ENCODE measurements at places on chromosomes 13 and 19.

DNA sequence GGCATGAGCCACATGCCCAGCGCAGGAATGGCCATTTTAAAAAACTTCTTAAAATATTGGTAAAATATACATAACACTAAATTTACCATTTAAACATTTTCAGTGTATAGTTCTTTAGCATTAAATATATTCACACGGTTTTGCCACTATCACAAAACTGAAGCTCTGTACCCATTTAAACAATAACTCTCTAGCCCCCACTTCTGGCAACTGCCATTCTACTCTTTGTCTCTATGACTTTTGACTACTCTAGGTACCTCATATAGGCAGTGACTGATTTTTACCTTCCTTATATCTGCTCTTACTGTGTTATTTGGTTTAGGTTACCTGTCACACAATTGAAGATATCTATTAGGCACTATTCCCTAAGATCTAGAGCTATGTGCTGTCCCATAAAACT is 2.3 kb upstream of the KBTBD7 start:
- no peak for DNase-seq

- DNase-seq: no peak
These were observed 20.2 kb downstream of the EPSTI1 start for GRCh38 chr13:42971691-42972347.

DNA sequence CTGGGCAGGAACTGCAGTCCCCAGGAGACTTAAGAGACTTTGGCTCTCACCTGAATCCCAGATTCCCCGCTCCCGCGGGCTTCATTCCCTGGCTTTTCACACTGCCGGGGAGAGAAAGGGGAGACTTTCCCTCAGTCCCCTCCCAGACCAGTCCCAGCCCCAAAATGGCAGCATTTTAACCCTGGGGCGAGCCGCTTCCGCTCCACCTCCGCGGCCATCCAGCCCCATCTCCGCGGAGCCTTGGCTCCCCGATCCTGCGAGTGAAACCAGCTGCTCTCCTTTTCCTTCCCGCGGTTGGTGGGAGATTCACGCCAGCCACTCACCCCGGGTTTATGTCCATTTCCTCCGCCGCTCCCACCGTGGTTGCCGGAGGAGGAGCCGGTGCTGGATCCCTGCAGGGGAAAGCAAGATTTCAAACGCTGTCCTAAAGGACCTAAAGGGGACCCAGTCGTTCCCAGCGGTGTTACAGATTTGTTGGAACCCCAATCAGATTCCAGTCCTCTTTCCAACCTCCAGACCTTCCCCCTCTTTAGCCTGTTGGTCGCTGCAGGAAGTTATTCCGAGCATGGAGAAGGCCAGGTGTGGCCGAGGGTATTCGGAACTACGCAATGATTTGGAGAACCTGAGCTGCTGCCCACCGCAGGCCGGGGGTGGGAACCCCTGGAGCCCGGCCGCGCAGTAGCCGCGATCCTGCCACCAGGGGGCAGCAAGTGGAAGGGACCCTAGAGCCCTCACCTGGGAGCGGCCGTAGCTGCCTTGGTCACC is 3.4 kb downstream of the DMKN start:
- peak; percentile 77 for DNase-seq

- no peak for DNase-seq
These were observed 5.4 kb downstream of the TFDP1 start for GRCh38 chr13:113589961-113590339.

DNA sequence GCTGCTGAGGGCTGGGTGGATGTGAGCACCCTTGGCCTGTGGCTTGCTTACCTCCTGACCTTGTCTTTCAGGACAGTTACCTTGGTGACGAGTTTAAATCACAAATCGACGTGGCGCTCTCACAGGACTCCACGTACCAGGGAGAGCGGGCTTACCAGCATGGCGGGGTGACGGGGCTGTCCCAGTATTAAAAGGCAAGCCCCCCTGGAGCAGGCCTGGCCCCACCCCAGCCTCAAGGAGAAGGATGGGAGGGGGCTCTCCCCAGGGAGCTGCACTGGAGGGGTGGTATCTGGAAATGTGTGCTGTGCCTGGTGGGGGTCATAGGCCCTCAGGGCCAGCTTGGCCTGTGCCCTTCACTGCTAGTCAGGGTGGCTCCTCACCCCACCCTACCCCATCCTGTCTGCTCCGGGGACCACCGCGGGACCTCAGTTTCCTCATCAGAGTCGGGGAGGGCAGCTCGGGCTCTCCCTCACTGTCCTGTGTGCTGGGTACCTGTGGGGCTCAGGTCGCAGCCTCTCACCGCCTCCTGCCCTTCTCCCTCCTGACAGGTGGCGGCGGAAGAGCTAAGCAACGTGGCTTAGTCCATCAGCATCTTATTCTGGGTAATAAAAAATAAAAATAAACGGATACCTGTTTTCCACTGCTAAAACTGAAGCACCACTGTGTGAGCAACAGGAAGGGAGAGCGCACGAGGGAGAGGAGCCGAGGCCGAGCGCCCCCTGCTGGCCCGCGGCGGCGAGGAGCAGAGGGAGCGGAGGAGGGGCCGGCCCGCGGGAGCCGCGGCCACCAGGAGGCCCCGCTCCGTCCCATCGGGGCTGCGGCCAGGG is 29.8 kb downstream of the CERS1 start:
- DNase-seq: peak; percentile 90

GRCh38 chr19:46791944-46792343 is 3.5 kb upstream of the SLC1A5 start:
- no peak for DNase-seq

GRCh38 chr19:54147676-54148075 is 10.1 kb downstream of the CNOT3 start:
- no peak for DNase-seq

GRCh38 chr19:12166626-12167025 is 3.7 kb downstream of the ZNF136 start:
- DNase-seq: no peak

DNA sequence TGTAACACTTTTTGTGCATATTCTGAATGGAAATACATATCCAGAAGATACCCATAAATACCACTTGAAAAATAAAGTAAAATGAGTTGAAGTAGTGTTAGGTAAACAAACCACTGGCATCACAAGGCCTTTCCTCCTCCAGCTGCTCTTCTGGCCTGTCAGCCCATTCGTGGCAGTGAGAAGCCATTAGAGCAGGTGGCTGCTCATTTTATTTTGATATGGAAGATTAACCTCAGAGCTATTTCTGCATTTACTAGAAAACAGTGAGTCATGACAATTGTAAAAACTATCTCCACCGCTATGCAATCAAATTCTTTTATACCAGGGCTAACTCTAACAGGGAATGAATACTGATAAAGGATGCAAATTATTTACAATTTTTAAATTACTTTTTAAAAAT is 2898.1 kb downstream of the PCDH9 start:
- no peak for DNase-seq

DNA sequence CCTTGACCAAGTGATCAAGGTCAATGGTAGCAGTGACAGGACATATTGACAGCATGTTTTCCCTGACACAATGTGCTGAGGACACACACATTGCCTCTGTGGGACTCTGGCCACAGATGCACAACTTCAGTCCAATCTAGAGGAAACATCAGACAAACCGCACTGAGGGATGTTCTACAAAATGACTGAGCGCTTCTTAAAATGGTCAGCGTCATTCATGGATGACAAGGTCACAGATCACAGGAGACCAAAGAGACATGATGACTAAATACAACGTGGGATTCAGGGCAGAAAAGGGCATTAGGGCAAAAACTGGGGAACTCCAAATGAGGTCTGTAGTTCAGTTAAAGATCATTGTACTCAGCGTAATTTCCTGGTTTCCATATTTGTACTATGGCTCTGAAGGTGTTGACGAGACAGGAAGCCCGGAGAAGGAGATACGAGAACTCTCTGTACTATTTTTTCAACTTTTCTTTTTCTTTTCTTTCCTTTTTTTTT is 20.6 kb downstream of the PBX4 start:
- no peak for DNase-seq

GRCh38 chr19:56092685-56093631 is 28.1 kb downstream of the ZNF787 start:
- no peak for DNase-seq

- no peak for DNase-seq
These were observed 26.0 kb downstream of the DPRX start for GRCh38 chr19:53657778-53658177.

GRCh38 chr19:8129061-8129618 is 20.3 kb downstream of the FBN3 start:
- DNase-seq: no peak

DNA sequence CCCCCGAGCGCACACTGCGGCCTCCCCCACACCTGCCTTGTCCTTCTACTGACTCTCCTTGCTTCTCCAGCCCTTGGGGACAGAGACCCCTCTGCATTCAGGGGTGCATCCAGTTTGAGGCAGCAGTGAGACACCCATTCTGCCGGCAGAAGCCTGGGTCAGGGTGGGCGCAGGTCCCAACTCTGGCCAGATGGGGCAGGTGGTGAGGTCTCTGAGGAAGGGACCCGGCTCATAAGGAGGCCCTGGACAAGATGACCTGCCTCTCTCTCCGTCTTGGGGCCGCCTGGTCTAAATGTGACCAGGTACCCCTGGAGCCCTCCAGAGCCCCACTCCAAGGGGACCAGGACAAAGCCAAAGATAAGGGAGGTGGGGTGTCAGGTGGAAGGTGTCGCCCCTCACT is 6.1 kb downstream of the CHERP start:
- DNase-seq: no peak

GRCh38 chr13:49300739-49301589 is 53.2 kb downstream of the CDADC1 start:
- peak; percentile 80 for DNase-seq

DNA sequence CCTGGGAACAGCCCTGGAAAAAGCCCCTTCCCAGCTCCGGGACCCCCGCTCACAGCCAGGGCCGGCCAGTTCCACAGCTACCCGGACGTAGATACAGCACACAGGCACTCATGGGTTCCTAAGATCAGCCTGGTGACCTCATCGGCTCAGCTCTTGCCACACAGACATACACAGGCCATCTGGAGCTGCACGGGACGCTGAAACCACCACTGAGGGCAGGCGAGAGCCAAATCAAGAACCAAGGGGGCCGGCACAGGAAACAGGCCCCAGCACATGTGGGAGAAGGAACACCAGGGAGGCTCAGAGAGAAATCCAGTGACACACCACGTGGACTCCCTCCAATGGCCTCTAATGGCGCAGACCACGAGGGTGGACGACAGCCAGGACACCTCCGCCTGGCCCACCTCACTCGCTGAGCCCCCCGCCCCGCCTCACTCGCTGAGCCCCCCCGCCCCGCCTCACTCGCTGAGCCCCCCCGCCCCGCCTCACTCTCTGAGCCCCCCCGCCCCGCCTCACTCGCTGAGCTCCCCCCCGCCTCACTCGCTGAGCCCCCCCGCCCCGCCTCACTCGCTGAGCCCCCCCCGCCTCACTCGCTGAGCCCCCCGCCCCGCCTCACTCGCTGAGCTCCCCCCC is 69.7 kb upstream of the C13orf46 start:
- peak; percentile 86 for DNase-seq

- peak; percentile 27 for DNase-seq
These were observed 2.0 kb downstream of the ZBTB7A start for GRCh38 chr19:4064496-4065260.

DNA sequence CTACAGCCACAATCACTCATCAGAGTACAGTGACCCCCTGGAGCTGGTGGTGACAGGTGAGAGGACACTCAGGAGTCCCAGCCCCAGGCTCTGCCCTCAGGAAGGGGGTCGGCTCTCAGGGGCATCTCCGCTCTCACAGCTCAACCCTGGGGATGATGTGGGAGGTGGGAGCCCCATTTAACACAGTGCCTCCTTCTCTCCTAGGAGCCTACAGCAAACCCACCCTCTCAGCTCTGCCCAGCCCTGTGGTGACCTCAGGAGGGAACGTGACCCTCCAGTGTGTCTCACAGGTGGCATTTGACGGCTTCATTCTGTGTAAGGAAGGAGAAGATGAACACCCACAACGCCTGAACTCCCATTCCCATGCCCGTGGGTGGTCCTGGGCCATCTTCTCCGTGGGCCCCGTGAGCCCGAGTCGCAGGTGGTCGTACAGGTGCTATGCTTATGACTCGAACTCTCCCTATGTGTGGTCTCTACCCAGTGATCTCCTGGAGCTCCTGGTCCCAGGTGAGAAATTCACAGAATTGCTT is 1.0 kb downstream of the LILRA2 start:
- no peak for DNase-seq

- DNase-seq: no peak
These were observed 853.0 kb downstream of the SLITRK6 start for GRCh38 chr13:84946192-84946591.

GRCh38 chr13:21075011-21075378 is 13.6 kb upstream of the LATS2 start:
- no peak for DNase-seq

- no peak for DNase-seq
These were observed 19.9 kb downstream of the ZNF574 start for GRCh38 chr19:42095814-42096230.

DNA sequence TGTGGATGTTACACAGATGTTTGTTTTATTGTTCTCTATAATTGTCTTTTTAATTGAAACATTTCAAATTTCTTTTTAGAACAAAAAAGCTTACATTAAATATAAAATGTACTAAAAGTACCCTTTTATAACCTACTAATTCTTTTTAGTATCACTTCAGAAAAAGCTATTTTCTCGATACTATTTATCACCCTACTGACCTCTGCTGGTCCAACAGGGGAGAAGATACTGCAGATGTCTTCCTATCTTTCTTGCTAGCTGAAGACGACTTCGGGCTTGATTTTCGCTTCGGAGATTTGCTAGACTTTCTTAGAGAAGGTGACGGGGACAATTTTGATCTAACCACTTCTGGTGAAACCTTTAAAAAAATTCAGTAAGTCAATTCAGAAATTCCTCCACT is 42.4 kb downstream of the ZC3H13 start:
- DNase-seq: peak; percentile 18

DNA sequence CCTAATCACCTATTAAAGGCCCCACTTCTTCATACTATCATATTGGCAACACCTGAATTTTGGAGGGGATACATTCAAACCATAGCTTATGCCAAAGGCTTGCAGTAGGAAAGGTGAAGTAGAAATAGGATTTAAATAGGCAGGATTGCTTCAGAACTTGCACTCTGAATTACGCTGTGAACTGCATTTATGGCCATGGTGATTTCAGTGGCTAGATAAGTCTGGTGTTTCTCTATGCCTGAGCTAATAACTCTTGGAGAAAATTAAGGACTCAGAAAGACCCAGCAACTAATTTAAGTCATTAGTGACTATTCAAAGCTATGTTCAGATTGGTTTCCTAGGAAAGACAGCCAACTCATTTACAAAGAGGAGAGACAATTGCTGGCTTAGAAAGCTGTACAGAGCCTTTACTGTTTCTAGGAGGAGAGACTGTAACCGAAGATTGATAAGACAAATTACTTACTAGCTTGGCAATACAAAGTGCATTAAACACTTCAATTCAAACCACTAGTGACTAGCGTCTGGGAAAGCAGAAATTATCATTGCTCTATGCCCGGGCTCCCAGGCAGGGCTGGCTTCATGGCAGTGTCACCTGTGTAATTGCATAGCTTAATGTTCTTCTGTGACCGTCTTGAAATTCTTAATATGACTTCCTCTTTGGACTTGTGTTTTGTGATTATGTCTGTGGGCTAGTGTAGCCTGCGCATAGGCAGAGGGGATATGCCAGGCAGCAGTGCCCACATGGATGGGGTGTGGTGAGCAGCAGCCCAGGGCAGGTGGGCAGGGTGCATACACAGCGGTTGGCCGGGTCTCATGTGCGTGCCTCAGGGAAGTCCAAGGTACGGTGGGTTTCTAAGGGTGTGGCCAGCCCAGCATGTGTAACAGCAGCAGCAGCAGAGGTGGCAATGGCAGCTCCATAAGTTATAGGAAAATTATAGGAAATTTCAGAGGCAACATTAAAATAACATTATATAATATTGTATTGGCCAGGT is 60.1 kb downstream of the KL start:
- DNase-seq: no peak

GRCh38 chr19:18543814-18544475 is 572 bp upstream of the FKBP8 start:
- peak; percentile 68 for DNase-seq
